ENCODE measurements at places on chromosomes 4 and X.

DNA sequence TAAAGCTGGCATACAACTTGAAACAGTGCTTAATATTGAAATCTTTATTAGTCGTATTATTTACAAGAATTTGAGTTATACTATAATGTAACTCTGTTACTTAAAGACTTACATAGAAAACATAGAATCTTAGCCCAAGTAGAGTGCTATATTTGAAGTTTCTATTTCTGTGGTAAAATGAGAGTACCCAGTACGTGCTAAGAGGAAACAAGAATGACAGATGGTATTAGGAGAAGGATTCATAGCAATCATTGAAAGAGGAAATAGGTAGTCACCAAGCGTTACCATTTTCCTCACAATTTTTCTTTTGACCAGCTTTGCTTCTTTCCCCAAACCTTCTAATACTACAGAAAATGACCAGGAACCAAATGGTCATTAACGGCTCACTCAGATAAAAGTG is 412.1 kb upstream of the GRIA3 start:
- DNase-seq, result no peak

DNA sequence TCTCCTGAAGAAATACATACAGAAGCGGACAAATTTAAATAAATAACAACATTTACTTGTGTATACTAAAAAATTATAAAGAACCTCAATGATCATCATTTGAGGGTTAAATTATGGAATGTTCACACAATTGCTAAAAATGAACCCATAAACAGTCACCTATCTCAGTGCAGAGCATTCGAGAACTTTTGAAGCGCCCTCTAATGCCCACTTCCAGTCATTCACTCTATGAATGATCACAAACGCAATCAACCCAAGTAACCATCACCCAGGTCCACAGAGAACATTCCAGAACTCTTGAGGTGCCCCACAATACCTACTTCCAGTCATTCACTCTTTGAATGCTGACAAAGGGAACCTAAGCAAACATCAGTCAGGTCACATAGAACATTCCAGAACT is 103.5 kb upstream of the PLAC1 start:
- no peak for DNase-seq

DNA sequence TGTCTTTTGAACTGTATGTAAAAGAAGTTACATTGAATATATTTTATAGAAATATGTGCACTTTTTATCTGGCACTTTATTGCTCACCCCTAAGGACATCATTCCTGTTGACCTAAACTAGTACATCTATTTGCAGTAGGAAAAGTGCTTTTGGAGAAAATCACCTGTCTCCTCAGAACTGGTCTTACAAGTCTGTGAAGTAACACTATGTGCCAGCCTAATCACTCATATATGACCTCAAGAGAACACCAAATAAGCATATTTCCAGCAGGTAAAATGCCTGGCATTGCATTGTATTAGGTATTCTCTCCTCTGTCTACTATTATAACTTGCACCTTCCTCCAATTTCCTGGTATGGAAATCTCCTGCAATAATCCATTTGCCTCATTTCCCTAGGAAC is 4.0 kb upstream of the GASK1B start:
- no peak for DNase-seq

DNA sequence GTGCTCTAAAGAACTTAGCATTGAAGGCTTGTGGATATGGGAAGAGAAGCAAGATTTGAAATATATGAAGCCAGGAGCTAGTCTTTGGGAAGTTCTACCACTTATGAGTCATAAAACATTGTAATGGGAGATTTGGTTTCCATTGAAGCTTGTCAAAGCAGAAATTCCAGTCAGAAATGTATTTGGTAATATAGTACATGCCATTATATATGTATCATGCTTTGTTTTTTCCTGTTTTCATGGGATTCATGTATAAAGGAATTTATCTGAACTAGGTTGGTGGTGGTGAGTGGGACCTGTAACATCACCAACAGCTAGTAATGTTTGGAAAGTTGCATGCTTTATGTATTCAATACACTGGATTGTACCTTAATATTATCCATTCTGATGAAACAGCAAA is 14.6 kb upstream of the DCAF8L2 start:
- no peak for DNase-seq

DNA sequence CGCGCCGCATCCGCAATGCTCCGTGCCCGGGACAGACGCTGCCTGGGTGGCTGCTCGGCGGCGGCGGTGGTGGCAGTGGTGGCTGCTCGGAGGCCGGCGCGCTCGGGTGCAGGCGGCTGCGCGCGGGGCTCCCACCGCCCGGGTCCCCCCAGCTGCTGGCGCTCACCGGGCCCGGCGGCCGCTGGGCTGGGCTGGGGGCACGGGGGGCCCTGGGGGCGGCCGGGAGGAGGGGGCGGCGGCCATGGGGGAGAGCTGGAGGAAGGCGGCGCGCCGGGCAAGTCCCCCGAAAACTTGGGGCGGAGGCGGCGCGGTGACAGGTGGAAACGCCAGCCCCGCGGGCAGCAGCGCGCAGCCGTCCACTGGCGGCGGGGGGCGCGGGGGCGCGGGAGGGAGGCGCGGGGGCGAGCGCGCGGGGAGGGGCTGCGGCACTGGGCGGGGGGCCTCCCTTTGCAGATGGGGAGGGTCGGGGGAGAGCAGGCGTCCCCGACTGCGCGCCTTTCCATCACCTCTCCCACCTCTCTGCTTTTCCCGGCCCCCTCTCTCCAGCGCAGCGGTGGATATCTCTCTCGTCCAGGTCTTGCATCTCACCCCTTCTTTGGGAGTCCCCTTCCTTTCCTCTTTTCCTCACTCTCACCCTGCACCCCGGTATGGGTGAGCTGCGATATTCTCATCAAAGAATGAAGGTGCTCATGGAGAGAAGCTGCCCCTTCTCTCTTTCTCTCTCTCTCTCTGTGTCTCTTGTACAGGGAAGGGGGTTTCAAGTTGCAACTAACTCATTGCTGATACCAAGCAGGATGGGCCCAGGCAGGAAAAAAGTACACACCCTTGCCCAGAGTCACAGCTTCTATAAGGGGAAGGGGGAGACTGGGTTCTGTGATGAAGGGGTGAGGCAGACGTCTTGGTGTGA is 83.7 kb upstream of the DHRSX start:
- DNase-seq, result no peak

DNA sequence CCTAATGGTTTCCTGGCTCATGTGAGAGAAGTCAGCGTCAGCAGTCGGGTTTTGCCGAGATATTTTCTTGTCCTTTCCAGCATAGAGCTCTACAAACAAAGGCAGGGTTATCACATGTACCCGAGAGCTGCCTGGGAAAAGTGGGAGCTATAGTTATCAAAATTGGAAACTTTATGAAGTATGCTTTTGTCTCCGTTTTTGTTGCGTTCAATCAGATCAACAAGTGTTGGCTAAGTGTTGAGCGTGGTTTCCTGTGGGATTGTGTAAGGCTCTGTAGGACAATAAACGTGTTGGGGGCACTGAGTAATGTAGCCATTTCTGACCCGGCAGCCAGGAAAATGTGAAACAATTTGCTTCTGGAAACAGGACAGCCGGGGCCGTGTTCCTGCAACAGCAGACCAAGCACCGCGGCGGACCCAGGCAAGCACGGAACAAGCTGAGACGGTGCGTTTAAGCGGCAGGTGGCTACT is at the start of gene BMX:
TSS of gene BMX (plus strand) at position 311 of the 470 bp plus-strand sequence. CDS start 7,547 bp downstream, outside the sequence.
- DNase-seq, result no peak

GRCh38 chr4:92182736-92183407 is 120.9 kb upstream of the GRID2 start:
- DNase-seq, result no peak

GRCh38 chrX:123884809-123885408 is 25.1 kb downstream of the XIAP start:
- peak; percentile 26 for DNase-seq

GRCh38 chr4:21901831-21902230 is 46.7 kb downstream of the KCNIP4 start:
- no peak for DNase-seq

DNA sequence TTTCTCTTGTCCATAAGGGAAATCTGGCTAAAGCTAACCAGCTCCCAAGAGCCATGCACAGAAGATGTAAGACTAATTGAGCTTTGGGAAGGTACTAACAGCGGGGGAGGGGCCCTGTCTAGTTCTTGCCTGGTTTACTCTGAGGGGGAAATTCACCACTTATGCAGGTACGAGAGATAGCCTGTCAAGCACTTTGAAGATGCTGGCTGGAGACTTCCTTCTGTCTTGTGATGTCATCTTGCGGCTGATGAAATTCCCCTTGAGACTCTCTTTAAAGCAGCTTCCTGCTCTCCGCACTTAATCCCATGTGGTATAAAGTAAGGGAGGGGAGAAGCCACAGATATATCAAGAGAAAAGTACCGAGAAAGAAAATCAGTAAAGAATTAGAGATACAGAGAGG is 345.3 kb downstream of the MAPK10 start:
- DNase-seq, result no peak

- DNase-seq, result no peak
These were observed 611.3 kb upstream of the CPXCR1 start for GRCh38 chrX:88135735-88136134.

DNA sequence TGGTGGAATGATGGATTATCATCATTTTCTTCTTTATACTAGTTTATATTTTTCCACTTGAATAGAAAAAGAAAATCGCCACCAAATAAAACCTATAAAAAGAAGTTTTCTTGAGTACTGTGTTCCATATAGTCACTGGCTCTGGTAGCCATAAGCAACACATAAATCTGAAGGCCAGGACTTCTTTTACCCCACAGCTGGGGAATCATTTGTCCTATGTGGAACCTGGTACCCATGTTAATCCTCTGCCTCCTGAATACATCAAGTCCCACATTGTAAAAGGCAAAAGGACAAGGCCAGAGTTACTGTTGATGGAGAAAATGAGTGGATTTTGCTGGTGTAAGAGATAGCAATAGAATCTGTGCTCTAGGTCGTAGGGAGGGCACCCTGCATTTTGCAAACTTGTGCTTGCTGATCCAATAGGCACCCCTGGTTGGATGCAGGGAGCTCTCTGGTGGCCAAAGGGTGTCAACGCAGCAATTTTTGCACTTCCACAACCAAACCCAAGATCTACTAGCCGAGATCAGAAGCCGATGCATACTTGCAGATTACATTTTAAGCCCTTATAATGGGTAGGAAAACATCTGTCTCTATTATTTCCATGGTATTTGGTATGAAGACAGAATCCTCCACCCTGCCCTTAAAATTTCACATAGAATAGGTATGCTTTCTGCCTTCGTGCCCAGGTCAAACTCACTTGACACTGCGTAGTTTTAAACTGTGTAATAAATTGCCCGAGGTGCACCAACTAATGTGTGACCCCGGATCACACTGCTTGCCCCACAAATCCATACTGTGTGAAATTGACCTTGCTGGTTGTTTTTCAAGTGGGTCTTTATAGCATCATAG is 146.2 kb upstream of the SCML1 start:
- peak; percentile 21 for DNase-seq

- no peak for DNase-seq
These were observed 822 bp upstream of the PFKFB1 start for GRCh38 chrX:54994668-54995351.

- DNase-seq, result no peak
These were observed 56.9 kb downstream of the ARHGAP10 start for GRCh38 chr4:147788791-147789190.

- DNase-seq, result no peak
These were observed 95.2 kb downstream of the SHROOM4 start for GRCh38 chrX:50718776-50719175.

GRCh38 chr4:17189401-17189720 is 290.9 kb upstream of the LDB2 start:
- no peak for DNase-seq

GRCh38 chr4:90198086-90198847 is 71.1 kb downstream of the CCSER1 start:
- no peak for DNase-seq

DNA sequence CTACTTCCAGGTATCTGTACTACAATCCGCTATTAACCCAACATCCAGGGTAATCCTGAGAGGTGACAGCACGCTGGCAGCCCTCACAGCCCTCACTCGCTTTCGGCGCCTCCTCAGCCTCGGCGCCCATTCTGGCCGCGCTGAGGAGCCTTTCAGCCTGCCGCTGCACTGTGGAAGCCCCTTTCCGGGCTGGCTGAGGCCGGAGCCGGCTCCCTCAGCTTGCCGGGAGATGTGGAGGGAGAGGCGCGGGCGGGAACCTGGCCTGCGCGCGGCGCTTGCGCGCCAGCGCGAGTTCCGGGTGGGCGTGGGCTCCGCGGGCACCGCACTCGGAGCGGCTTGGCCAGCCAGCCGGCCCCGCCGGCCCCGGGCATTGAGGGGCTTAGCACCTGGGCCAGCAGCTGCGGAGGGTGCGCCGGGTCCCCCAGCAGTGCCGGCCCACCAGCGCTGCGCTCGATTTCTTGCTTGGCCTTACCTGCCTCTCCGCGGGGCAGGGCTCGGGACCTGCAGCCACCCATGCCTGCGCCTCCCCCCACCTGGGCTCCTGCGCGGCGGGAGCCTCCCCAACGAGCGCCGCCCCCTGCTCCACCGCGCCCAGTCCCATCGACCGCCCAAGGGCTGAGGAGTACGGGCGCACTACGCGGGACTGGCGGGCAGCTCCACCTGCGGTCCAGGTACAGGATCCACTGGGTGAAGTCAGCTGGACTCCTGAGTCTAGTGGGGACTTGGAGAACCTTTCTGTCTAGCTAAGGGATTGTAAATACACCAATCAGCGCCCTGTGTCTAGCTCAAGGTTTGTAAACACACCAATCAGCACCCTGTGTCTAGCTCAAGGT is 87.3 kb downstream of the PRSS12 start:
- DNase-seq, result no peak

GRCh38 chr4:56112377-56112776 is 163.6 kb downstream of the CEP135 start:
- DNase-seq, result no peak

DNA sequence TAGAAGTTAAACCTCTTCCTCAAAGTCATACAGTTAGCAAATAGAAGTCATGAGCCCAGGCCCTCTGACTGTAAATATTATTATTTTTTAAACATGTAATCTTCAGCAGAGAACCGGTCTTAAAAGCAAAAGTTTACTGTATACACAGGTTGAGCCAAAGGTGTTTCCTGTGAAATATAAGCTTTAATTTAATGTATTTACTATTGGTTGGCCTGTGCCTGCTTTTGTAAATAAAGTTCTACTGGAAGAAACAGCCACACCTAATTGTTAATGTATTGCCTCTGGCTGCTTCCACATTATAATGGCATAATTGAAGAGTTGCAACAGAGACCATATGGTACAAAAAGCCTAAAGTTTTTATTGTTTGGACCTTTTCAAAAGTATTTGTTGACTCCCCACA is 61.0 kb upstream of the PRDM8 start:
- DNase-seq, result no peak
